ENCODE measurements at places on chromosomes 2 and 18. TPM values are rescaled to one million over a fixed set of nuclear protein-coding genes. Genes with fewer than 3 reads are reported as not detected.

Gene CSRNP3
- total RNA-seq = 246 TPM

Gene TUBA4A
- 2.7 TPM for total RNA-seq

Gene CCDC142
- 35.6 TPM for total RNA-seq

Gene LDLRAD4
- total RNA-seq = 129 TPM
